Fibroblast of upper back skin (primary cell): ENCODE measurements at places on chromosomes 4 and X.

DNA sequence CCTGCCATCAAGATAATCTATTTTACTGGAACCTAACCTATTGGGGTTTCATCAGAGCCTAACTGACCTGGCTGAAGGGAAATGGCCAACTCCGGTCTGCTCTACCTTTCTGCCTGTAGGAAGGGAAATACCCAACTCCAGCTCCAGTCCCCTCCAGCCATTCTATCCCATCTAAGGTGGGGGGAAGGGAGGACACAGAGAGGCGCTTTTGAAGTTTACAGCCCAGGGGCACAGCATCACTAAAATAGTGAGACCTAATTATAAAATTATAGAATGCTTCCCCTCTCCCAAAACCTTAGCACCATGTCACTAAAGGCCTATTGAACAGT is 27.8 kb upstream of the ACSL4 start:
- DNase-seq, result no peak

DNA sequence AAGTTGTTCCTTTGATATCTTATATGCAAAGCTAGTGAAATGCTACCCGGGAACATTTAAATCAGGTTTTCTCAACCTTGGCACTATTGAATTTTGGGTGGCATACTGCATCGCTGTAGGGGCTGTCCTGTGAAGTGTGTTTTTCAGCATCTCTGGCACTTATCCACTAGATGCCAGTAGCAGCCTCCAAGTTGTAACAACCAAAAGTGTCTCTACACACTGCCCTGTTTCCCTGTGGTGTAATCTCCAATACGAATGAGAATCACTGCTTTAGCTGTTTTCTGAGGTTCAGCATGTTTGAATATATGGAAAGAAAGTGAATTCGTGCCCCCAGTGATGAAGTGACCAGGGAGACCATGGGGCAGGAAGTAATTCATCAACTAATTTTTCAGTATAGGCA is 551.6 kb upstream of the PRKX start:
- DNase-seq, result no peak

- no peak for DNase-seq
Measured at GRCh38 chr4:187149229-187149945, 425.7 kb upstream of the FAT1 start.

- no peak for DNase-seq
Measured at GRCh38 chr4:181245326-181245725, 997.9 kb upstream of the TENM3 start.
